Daoy (cell line): ENCODE measurements at places on chromosomes 3 and 15. TPM values are rescaled to one million over a fixed set of nuclear protein-coding genes. Genes with fewer than 3 reads are reported as not detected.

The TMEM212 gene
- total RNA-seq, result not detected in 2 replicates

The PCSK6 gene
- 8.1 and 8.8 TPM in 2 replicates for total RNA-seq

The MB21D2 gene
- total RNA-seq, result 43.2 and 54.1 TPM in 2 replicates

The BNC1 gene
- total RNA-seq, result 8.5 and 9.1 TPM in 2 replicates

The EPB42 gene
- total RNA-seq, result not detected in 2 replicates

The SNRPN gene
- 357 and 438 TPM in 2 replicates for total RNA-seq

The TMC3 gene
- not detected in 2 replicates for total RNA-seq

- peak; percentile 53 for DNase-seq
These were observed 9.0 kb upstream of the ADGRG7 start for GRCh38 chr3:100600181-100601042.

DNA sequence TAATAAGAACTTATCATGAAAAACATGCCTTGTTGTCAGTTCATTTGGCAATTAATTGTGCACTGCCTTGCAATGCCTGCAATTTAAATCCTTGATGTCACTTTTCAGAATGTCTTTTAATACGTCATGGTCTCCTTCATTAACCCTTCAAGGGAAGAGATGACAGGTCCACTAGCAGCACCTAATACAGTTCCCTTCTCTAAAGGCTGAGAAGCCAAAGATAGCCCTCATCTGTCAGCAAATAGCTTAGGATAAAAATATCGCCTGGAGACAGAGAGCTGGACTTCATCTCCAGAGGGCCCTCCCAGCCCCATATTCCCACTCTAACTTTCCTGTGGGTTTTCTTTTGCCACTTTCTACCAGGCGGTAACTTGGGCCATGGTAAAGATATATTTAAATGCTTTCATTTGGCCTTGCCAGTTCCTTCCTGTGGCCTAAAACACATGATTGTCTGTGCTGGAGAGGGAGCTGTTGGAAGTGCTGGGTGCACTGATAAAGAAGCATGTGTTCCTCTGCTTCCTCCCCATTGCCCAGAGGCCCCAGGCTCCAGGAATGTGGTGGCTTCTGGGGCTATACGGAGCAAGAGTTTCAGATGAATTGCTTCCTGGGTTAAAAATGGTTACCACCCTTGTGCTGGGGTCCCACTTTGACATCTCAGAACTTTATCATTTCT lies 76.3 kb upstream of the UMPS start:
- DNase-seq, result no peak

GRCh38 chr3:4865714-4866113 lies 113.5 kb upstream of the BHLHE40 start:
- no peak for DNase-seq

DNA sequence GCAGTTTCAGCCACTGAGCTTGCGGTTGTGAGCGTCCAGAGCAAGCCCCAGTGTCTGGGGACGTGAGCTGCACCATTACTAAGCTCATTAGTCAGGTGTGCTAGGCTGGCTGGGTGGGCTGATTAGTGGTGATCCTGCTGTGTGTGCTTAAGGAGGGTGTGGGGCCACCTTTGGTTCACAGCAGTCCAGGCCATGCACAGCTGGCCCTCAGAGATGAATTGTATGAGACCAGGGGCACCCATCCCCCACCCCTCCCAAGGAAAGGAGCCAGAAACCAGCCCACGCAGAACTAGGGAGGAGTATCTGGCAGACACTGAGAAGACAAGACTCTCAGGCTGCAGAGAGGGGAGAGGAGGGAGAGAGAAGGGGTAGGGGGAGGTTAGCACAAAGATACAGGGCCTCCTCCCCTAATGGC lies 3.8 kb downstream of the TYRO3 start:
- no peak for DNase-seq

DNA sequence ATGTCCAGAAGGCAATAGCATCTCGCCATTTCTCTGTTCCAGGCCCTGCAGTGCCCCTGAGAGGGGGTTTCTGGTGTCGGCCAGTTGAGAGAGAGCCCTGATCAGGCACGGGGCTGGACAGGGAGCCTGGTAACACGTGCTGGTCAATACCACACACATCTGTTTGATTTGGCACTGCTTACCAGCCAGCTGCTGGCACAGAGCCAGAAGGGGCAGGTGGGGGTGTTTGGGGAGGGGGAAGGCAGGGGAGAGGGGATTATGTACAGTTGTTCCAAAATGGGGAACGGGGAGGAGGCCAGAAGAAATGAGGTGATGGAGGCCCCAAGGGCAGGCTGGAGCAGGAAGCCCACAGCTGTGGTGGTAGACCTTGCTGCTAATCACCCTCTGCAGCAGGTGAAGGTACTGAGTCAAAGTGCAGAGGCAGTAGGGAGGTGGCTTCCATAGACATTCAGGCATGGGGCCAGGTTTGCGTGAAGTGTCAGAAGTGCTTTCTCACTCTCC lies 153.5 kb upstream of the LPP start:
- no peak for DNase-seq

DNA sequence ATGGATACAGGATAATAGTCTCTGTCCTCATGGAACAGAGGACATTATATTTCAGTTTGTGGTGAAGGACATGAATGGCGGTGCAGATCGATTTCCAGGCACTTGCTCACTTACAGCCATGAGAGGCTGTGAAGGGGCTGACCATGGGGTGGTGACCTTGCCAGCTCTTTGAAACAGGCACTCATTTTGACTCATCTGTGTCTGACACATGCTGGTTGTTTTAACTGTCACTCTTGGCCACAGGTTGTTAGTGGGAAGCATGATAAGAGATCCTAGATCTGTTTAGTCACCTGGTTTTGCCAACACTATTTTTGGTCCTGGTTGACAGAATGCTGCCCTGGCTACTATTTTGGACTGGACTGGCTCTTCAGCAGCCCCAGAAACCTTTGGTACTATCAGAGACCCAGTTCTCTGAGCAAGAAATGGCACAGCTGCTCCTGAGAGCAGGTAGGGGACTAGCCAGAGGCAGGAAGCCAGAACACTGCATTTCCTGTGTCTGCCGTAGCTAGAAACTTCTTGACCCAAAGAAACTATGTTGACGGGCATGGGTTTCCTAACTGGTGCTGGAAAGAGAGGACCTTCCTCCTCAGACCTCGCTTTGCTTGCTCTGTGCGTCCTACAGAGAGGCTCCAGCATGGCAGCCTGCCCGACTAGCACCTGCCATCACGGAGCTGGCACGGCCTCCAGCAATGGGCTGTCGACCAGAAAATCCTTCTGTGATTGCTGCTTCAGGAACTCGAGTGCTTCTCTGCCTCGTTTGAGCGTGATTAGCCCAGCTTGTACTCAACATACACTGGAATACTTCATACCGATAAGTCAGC lies 6.3 kb downstream of the PXYLP1 start:
- peak; percentile 57 for DNase-seq

GRCh38 chr3:175941352-175941751 lies 1082.2 kb downstream of the NAALADL2 start:
- peak; percentile 20 for DNase-seq

GRCh38 chr3:170792471-170792870 lies 77.5 kb downstream of the RPL22L1 start:
- DNase-seq, result no peak

DNA sequence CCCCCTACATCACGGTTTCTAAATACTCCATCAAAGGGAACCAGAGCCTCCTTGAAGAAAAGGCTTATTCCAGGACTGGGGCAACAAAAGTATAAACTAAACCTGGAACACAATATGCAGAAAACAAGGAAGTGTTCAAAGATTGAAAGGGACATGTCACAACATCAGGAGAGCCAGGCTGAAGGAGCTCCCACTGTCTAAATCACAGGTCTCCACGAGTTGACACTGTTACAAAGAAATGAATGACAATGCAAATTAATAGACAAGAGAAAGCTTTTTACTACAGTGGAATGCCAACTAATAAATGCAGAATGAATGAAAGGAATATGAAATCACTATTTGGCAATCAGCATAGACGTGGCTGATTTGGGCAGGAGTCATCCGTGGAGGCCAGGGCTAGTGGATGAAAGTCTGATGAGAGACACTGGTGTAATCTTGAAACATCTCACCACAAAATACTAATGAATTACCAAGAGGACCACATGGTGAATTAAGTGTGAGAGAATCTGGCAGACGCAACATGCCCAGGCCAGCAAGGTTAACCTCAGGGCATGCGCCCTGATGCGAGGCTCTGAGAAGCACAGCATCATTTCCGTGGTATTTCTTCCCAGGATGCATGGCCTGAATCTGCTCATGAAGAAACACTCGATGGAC lies 123.8 kb upstream of the TJP1 start:
- no peak for DNase-seq

DNA sequence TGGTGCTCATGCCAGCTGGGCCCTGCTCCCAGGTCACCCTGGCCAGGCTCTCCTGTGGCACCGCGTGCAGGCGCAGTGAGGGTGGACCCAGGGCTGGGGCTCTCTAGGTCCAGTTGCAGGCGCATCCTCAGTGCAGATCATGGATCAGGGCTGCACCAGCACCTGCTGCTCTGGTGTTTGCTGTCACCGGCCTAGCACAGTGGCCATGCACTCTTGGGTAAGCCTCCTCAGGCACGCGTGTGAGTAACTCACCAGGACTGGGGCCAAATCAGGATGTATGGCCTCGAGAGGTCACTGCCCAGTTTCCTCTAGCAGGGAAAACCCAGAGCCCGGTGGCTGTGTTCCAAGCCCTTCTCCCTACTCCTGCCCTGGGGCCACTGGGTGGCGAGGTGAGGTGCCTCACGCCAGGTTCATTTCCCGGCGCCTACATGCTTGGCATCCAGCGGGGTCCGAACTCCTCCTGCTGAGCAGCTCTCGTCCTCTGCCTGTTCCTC lies 45.5 kb upstream of the SLC41A3 start:
- no peak for DNase-seq

GRCh38 chr3:86723433-86723832 lies 267.5 kb downstream of the VGLL3 start:
- DNase-seq, result no peak

GRCh38 chr3:188874576-188874975 lies 297.2 kb upstream of the TPRG1 start:
- DNase-seq, result no peak

GRCh38 chr3:177150970-177151627 lies 46.2 kb downstream of the TBL1XR1 start:
- DNase-seq, result peak; percentile 82
